CD14-positive monocyte (primary cell): ENCODE measurements at places on chromosomes 1 and 21.

DNA sequence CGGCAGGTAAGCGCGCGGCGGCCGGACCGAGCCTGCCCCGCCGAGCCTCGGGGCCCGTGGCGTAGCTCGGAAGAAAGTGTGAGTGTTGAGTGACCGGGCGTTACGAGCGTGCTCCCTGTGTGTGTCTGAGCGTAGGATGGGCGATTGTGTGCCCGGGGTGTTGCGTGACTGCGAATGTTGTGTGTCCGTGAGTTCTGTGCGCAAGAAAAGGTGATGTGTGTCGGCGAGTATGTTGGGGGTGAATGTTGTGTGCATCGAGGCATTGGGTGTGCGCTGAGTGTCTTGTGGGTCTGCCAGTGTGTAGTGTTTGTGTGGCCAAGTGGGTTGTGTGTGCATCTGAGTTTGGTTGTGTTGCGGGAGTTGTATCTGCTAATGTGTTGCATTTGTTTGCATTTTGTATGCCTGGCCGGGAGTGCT lies 398 bp downstream of the PTPRU start:
- DNase-seq: no peak

DNA sequence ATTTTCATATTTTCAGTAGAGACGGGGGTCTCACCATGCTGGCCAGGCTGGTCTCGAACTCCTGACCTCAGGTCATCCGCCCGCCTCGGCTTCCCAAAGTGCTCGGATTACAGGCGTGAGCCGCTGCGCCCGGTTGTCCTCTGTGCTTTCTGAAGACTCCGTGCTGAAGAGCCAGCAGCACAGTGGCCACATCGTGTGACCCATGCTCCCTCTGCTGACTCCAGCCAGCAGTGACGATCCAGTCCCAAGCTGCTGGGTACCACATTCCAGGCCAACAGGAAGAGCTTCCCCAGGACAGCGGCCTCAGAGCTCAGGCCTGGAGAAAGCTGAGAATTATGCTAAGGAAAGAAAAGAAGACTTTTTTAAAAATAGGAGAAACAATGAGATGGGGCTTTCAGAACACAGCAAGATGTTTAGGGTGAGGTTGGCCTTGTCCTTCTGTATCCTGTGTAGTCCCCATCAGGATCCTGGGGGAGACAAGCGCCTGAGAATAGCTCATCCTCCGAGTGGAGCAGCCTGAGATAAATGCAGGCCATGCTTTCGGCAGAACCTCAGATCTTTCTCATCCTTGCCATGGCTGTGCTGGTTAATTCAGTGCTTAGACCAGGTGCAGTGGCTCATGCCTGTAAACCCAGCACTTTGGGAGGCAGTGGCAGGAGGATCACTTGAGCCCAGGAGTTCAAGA lies 207.1 kb downstream of the SLC35F3 start:
- no peak for DNase-seq

DNA sequence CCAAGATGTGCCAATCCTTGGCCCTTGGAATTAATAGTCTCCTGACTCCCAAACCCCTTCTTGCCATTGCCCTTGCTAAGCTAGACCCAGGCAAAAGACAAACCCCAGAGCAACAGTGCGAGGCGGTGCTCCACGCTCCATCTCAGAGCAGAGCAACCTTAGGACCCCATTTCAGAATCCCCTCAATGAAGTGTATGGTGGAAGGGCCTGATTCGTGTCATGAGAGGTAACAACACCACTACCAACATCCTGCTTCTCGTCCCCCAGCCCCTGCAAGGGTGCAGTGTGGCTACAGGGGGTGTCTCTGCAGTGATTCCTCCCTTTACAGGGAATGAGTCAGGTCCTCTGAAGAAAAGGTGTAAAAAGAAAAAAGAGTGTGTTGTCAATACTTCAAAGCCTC lies 103.9 kb upstream of the IRF2BP2 start:
- no peak for DNase-seq

GRCh38 chr1:3676581-3677470 lies 24.5 kb downstream of the TP73 start:
- peak; percentile 20 for DNase-seq

DNA sequence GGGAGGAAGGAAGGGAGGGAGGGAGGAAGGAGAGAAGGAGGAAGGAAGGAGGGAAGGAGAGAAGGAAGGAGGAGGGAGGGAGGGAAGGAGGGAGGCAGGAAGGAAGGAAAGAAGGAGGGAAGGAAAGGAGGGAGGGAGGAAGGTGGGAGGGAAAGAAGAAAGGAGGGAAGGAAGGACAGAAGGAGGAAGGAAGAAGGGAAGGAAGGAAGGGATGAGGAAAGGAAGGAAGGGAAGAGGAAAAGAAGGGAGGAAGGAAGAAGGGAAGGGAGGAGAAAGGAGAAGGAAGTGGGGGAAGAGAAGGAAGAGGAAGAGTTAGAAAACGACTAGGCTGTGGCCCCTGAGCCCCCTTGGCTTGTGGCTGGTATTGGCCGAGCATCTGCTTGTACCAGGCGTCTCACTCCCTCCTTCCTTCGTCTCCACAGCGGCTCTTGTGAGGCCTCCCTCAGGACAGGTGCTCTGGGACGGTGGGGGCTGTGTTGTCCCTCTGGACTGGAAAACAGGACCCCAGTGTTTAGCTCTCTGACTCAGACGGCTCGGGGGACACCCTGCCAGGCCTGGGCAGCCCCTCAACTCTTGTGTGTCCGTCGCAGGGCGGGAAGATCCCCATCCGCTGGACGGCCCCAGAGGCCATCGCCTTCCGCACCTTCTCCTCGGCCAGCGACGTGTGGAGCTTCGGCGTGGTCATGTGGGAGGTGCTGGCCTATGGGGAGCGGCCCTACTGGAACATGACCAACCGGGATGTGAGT lies 36.2 kb upstream of the C1QA start:
- DNase-seq: no peak

DNA sequence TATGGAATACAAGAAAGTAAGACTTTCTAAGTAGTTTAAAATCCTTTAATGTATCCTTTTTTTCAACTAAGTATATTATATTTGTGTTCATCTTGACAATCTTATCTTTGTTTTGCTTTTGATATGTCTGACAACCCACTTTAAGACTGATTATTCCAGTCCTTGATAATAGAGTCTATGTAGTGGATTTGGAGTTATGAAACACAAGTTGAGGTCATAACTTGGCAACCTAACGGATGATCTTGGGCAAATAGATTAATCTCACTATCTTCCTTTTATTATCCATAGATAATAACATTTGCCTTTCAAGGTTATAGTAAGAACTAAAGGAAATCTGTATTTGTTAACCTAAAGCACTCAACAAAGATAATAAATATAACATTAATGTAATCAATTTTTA lies 4.8 kb upstream of the GBP2 start:
- no peak for DNase-seq

- peak; percentile 3 for DNase-seq
Measured at GRCh38 chr1:57986432-57986831, 560.1 kb downstream of the OMA1 start.

- DNase-seq: no peak
Measured at GRCh38 chr21:42644223-42645208, 8.9 kb upstream of the PDE9A start.

DNA sequence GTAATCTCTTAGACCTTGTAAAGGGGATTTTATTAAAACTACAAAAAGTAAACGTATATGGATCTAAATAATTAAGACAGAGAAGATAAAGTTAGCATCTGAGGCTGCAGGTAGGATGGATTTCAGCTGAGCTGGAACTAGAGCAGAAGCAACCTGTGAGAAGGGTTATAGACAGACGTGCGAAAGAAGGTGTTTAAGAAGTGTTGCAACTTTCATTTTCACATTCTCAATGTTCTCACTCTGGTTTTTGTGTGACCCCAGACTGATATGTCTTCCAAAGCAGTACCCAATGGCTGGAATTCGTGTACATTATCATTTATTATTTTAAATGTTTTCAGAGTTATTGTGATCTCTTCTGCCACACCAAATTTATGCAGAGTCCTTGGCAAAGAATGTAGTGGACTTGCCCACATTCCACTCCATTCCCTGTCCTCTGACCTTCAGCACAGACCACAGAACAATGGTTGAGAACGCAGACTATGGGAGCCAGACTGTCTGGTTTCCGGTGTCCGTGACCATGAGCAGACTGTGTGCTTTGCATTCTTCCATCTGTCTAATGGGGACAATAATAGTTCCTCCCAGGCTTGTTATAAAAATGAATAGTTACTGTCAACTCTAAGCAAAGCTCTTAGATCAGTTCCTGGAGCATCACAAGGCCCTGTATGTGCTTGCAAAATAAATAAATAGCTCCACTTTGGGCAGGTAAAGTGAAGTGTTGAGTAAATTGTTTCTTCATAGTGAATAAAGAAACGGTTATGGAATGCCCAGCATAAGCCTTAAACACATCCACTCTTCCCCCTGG lies 140.6 kb upstream of the SAMSN1 start:
- DNase-seq: peak; percentile 58

GRCh38 chr1:170539154-170539553 lies 7.2 kb downstream of the GORAB start:
- DNase-seq: no peak

DNA sequence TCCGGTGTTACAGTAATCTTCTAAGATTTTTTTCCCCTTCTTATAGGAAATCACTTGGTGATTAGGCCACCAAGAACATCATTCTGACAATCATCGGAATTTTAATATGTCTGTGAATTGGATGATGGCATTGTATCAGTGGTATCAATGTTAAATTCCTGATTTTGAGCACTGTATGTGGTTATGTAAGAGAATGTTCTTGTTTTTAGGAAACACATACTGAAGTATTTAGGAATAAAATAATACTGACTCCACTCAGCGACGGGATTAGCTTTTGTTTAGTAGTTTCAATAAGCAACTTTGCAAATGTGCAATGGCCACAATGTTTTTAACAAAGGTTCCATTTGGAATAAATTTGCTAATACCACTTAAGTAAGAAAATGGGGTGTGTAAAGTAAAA lies 30.6 kb downstream of the COL6A1 start:
- DNase-seq: no peak

GRCh38 chr1:228313536-228314277 lies 92.9 kb downstream of the TRIM11 start:
- no peak for DNase-seq

- DNase-seq: no peak
Measured at GRCh38 chr1:58539553-58539952, 7.0 kb downstream of the OMA1 start.

GRCh38 chr1:86447198-86447790 lies 21.4 kb upstream of the CLCA1 start:
- no peak for DNase-seq

- no peak for DNase-seq
Measured at GRCh38 chr1:7093297-7093696, 308.0 kb downstream of the CAMTA1 start.

- DNase-seq: no peak
Measured at GRCh38 chr1:92679980-92680379, 104.9 kb downstream of the EVI5 start.

DNA sequence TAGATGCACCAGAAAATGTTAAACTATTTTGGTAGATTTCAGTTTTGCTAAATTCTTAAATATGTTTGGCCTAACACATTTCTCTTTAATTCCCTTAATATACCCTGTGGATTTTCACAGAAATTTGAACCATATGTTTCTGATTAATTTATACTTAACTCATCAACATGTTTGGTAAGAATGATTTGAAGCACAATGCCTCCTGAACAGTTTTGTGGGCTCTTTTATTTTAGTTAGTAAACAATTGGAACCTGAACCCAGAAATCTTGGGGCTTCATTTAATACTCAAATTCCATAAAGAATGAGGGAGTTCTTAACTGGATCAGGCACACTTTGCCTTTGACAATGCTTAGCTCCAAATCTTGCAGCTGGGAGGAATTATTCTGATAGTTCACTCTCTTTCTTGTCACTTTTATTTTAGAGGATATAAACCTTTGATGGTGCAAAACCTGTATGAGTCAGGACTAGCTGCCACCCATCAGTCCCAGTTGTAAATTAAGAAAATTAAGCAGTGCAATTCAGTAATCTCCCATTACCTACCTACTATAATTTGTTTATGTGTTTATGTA lies 24.6 kb upstream of the LYPLAL1 start:
- no peak for DNase-seq

GRCh38 chr1:2587071-2587859 lies 688 bp downstream of the PRXL2B start:
- no peak for DNase-seq

- no peak for DNase-seq
Measured at GRCh38 chr1:66305927-66306326, 228.0 kb upstream of the SGIP1 start.

DNA sequence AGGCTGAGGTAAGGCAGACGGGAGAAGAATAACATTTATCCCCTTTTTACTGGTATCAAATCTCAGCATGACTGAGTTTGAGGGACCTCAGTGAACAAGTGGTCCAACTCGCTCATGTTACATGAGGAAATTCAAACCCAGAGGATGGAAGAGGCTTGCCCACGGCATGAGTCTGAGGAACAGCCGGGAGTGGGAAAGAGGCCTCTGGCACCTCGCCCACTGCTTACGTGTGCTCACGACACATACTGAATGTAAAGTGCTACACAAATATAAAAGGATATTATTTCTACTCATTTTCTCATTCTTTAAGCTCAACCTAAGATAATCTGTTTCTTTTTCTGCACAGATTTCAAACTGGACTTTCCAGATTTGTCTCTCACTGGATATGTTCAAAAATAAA lies 14.7 kb downstream of the BEND5 start:
- no peak for DNase-seq

DNA sequence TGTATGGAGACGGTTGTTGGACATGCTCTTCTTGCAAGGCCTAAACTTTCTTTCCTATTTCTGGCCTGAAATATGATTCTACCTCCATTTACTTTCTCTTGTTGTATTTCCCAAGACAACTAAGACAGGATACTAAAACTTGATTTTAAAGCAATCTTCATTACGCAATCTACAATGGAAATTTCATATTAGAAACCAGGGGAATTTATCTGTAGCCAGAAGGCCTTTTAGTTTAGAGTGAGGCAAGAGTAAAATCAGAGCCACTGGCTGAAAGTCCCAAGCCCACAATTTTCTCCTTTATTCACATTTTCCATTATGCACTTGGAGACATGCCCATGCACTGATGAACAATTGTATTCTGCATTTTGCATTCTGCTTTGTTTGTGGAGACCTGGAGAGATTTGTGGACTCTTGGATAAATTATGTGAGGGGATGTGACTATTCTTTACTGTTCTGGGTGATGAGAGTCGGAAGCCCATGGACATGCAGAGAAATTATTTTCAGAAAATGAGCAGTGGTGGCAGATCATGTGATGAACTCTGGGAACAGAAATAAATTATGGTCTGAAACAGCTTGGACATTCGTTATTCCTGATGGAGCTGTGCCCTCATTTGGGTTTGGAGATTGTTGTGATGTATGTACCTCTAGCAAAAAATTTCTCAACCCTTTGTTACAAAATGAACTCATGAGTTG lies 336.8 kb downstream of the SEC16B start:
- no peak for DNase-seq

GRCh38 chr1:173062150-173062938 lies 11.6 kb upstream of the TNFSF18 start:
- no peak for DNase-seq

GRCh38 chr1:186618401-186619170 lies 61.6 kb downstream of the PTGS2 start:
- peak; percentile 92 for DNase-seq

DNA sequence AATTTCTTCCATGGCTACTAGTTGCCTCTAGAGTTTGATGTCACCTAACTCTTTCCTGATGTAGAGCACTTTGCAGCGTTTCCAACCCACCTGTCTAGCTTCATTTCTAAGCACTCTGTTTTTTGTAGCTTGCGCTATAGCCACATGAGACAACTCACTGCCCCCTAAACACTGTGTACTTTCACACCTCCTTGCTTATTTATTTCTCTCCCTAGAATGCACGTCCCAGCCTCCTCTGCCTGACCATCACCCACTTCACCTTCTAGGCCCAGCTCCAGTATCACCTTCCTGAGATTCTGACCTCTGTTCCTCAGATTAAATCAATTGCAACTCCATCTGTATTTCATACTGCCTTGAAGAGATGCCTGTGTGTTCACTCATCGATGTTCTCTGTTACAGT lies 32.5 kb downstream of the MACF1 start:
- no peak for DNase-seq

GRCh38 chr1:234845836-234846235 lies 235.9 kb upstream of the IRF2BP2 start:
- DNase-seq: no peak
